ENCODE measurements at places on chromosomes 6 and 20.
A peak's percentile ranks its signal among the peaks of the same experiment; 100 is the strongest.

DNA sequence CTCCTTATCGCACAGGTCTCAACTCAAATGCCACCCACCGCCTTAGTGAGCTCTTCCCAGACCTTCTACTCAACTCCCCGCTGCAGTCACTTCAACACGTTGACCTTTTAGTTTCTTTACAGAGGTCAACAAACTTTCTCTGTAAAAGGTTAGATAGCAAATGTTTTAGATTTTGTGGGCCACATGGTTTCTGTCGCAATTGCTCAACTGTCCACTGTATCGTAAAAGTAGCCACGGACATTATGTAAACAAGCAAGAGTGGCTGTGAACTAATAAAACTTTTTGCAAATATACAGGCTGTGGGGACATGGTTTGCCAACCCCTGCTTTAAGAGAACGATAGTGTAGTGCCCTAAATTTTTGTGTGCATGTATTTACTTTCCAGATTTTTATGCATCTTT is 247.6 kb upstream of the TSHZ2 start:
- DNase-seq: no peak

DNA sequence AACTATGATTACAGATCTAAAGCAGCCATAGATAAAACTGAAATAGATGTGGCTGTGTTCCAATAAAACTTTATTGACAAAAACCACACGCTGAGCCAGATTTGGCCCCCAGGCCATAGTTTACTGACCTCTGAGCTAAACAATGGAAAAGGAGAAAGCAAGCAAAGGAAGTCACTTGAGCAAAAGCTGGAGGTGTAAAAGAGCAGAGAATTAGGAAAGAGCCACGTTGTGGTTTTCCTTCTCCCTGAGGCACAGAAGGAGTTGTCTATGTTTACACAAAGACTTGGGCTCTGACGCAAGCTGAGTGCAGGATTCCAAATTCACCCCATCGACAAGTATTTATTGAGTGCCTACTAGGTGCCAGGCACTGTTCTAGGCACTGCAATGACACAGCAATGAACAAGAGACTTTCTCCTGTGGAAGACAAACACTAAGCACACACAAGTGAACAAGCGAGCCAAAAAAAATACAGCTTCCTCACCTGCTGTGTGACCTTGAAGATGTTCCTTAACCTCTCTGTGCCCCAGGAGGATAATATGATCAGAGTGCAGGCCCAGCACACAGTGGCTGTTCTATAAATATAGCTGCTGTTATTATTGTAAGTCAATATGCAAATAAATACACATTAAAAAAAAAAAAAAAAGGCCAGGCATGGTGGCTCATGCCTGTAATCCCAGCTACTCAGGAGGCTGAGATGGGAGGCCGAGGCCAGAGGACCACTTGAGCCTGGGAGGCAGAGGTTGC is 75.4 kb upstream of the PTPN1 start:
- no peak for DNase-seq

- no peak for DNase-seq
Measured at GRCh38 chr6:86942769-86943516, 5.6 kb downstream of the HTR1E start.

DNA sequence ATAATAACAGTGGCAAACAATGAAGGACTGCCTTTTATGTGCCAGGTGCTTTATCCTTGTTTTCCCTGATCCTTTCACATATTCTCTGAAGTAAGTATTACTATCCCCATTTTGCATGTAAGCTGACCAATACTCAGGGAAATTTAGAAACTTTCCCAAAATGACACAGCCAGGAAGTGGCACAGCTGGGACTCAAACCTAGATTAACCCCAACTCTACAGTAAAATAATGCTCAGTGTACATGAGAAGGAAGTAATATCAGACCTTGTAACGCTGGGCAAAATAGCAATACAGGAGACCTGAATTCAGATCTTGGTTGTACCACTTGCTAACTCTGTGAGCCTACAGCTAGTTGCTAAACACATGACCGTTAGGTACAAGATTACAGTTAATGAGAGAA is 26.8 kb upstream of the NRSN1 start:
- DNase-seq: no peak

GRCh38 chr20:63117151-63117550 is 98.8 kb downstream of the YTHDF1 start:
- DNase-seq: no peak

GRCh38 chr20:57387945-57388371 is 3.2 kb upstream of the RBM38 start:
- no peak for DNase-seq

- no peak for DNase-seq
Measured at GRCh38 chr6:112502351-112503090, 155.4 kb downstream of the RFPL4B start.

GRCh38 chr6:158686311-158686710 is 36.5 kb downstream of the SYTL3 start:
- DNase-seq: no peak

DNA sequence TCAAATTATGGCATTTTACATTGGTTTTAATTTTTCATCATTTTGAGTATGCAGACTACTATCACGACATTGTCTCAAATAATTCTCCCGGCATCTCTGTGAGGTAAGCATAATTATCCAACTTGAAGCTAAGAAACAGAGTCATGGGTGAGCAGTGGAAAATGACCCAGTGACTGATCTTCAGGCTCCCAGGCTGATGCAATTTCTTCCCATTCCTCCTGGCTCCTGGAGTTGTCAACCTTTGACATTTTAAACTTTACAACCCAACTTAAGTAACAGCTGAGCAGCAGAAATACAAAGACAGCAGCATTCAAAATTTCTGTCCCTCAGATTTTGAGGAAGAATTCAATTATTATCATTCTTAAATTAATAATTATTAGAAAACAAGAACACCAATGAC is 13.7 kb upstream of the LAMA4 start:
- DNase-seq: no peak

- no peak for DNase-seq
Measured at GRCh38 chr6:163630572-163630971, 216.1 kb downstream of the QKI start.

DNA sequence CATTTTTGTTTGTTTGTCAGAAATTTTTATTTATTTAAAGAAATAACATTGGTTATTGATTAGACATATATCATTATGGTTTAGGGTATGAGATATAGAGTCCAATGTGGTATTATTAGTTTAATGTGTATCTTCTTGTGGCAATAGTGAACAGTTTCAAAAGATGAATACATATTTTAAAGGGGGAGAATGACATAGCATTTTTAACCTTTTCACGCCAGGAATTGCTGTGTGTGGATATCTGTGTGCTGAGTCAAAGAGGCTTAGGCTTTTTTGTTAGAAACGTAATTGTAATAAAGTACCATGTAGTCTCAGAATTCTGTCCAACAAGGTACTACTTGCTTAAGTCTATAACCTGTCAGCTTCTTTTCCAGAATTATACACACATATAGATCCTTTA is 451.6 kb downstream of the ADGRB3 start:
- DNase-seq: no peak

GRCh38 chr20:4787820-4788219 is 66.1 kb downstream of the PRND start:
- DNase-seq: no peak

DNA sequence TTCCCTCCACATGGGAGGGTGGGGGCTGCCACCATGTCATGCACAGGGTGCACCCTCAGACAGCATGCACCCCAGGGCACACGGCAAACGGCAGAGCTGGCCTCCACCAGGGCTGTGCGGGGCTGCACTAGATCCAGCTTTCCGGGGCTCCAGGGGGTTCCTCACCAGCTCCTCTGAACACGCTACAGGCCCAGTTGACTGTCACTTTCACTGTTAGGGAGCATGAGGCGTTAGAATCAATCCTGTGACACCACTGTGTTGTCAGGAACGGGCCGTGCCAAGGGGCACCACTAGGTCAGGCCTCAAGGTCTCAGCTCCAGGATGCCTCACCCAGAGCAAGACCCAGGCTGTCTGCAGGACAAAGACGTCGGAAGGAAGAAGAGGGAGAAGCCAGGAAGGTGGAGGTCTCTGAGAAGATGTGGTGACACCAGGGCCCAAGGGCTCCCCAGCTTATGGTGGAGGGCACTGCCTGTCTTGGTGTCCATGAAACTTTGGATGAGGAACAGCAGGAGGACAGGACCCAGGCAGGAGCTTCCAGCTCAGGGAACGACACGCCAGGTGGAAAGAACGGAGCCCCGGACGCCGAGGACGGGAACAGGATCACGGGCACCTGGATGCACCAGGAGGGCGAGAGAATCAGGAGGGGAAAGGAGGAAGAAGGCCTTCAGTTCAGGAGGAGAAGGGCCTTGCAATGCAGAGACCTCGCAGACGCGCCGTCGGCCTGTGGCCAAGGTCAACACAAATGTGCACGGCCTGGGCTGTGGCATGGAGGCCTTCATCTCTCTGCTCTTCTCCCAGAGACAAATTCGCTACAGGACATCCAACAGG is 49.5 kb downstream of the YTHDF1 start:
- no peak for DNase-seq

DNA sequence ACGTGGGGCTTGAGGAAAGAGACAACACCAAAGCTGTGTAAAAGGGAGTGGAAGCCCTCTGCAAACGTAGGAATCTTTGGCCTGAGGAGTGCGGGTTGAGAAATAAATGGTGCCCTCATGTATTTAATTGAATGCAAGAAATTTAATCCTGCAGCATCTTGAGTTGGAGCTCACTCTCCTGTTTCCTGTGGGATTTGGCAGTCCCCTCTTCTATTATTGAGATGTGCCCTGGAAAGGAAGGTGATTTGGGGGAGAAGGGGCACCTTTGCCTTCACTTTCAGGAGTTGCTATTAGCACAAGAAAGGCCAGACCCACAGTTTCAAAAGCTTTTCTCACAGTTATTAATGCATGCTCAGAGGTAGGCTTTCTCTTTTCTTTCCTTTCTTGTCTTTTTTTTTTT is 201.4 kb upstream of the HDDC2 start:
- no peak for DNase-seq

DNA sequence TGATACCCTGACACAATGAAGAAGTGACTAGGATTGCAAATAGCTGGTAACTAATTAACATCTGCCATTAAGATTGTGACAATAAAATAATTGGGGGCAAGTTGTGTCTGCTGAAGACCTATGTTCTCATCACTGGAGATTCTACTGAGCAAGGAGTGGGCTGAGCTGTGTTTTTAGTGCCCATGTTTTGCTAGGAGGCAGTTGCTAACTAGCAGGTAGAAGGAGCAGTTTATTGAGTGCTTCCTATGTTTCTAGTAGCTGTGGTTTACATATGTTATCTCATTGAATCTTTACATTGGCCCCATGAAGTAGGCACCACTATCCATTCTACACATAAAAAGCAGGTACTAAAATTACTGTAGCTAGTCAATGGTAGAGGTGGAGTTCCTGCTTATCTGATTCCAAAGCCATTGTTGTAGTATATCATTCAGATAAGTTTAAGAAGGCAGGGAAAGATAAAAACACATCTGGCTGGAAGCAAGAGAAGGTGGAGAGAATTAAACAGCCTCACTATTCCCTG is 2.8 kb upstream of the MEP1A start:
- DNase-seq: no peak

DNA sequence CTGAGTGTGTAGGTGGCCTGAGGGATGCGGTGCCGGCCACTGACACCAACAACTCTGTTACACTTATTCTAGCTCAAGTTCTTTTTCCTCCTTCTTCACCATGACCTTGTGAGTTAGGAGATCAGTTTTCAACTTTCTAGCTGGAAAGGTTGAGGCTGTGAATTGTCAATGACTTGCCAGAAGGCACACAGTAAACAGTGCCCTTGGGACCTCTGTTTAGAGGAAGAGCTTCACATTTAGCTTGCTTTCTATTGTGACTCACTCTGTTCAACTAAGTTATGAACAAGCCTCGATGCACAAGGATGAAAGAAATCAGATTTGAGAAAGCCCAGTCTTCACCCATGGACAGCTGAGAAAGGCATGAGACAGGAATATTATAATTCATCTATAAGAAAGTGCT is 455.6 kb downstream of the MAFB start:
- no peak for DNase-seq

- DNase-seq: no peak
Measured at GRCh38 chr20:57620999-57621398, 773 bp upstream of the ZBP1 start.

GRCh38 chr6:41560431-41561192 is 14.4 kb downstream of the FOXP4 start:
- DNase-seq: peak; percentile 95

DNA sequence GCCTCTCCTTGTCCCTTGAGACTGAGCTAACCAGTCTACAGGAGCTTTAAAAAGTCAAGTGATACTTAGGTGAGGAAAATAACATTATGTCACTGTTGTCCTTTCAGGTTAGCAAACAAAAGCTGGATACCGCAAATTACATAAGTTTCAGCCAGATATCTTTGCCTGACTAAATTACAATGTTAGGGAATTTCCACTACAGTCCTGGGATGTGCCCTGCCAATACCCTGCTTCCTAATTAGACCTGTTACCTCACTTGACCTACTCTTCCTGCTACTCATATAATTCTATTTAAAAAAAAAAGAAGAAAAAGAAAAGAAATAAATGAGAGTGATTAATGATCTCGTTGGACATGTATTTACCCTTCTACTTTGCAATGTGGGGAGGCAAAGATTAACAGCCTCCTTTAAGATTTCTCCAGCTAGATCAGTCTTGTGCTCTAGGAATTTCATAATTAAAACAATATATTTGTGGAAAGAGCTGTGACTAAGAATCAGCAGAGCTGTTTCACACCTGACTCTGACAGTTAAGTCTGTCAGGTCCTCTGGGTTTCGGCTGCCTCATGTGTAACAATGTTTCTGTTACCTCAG is 318.9 kb downstream of the HDGFL1 start:
- DNase-seq: no peak

DNA sequence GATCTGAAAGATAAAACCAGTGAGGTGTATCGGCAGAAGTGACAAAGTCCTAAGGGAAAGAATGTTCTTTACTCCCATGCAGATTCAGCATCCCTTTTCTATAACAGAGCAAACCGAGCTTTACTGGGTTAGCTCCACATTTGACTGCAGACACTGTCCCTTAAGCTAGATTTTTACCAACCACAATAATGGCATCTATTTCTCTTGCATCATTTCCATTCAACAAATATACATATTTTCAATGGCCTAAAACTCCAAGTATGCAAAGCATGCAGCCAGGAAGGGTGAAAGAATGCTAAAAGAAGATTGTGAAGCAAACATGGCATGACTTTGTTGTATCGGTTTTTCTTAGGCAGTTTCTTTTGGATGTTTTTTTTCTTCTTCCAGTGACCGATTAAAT is 255.4 kb downstream of the OGFRL1 start:
- DNase-seq: no peak

- DNase-seq: no peak
Measured at GRCh38 chr6:52524918-52525317, 51.9 kb downstream of the TRAM2 start.

GRCh38 chr6:167892835-167893815 is 66.4 kb downstream of the AFDN start:
- no peak for DNase-seq

GRCh38 chr6:106192824-106193223 is 106.7 kb downstream of the PRDM1 start:
- no peak for DNase-seq

- DNase-seq: no peak
Measured at GRCh38 chr20:63577317-63577894, 3.4 kb upstream of the HELZ2 start.

- DNase-seq: no peak
Measured at GRCh38 chr20:31870726-31871617, 538 bp downstream of the TTLL9 start.
